AG08396 (cell line): ENCODE measurements at places on chromosomes 5 and 9.

GRCh38 chr9:135050072-135050990, 37.1 kb upstream of the OLFM1 start:
- DNase-seq = no peak

DNA sequence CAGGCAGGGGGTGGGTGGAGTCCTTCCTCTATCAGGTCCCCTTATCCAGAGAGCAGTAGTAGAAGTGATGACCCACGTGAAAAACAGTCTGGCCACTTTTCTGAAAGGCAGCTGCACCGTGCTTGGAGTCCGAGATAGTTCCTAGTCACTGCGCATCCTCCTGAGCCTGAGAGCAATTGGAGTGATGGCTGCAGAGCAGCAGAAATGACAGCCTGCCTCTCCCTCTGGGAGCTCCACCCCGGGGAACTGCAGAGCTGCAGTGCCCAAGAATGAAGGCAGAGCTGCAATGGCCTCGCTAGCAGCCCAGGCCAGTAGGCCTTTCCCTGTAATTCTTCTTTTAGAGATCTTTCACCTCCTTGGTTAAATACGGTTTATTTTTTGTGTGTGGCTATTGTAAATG, 82.6 kb downstream of the CETN3 start:
- no peak for DNase-seq

DNA sequence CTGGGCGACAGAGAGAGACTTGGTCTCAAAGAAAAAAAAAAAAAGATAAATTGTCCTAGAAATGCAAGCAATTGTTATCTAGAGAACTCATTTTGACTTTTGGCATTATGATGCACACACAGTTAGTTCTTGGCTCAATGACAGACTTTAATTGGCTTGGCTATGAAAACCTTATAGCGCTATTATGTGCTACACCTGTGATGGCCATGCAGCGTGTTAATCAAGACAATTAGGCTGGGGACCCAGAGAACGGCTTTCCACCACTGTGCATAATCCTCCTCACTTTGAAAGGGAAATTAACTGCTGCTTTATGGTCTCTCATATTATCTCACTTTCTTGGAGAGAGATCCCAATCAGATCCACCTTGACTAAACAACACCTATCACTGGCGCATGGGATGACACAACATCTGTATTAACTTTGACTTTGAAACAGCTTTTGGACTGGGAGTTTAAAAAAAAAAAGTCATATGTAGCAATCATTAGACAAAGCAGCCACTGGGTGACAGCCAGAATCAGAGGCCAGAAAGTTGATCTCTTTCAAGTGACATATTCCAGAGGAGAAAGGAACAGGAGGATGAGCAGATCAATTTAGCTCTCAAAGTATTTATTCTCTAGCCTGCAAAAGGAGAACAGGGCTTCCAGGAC, 132.5 kb downstream of the PPP2R2B start:
- no peak for DNase-seq

- DNase-seq = no peak
Measured at GRCh38 chr9:125360601-125361000, 99.0 kb downstream of the GAPVD1 start.

DNA sequence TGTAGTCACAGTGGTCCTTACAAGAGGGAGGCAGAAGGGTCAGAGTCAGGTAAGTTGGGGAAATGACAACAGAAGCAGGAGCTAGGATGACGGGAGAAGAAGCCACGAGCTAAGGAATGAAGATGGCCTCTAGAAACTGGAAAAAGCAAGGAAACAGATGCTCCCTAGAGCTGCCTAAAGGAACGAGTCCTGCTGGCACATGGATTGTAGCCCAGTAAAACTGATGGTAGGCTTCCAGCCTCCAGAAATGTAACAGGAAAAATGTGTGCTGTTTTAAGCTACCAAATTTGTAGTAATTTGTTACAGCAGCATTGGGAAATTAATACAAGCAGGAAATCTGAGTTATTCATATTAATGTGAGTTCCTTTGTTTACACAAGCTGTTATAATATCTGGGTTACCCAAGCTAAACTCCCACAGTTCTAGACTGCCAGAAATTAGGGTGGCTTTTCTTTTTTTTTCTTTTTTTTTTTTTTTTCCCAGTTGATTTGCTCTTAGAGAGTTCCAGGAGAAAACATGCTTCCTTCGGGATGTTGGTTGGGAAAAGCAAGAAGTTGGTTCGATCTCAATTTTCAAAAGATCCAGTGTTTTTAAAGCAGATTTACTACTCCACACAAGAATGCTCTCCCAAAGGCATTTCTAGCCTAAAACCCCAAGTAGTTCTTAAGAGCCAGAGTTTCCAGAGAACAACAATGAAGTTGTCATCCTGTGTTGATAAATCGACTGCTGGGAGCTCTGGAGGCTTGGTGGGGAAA, 400.0 kb upstream of the SLC24A2 start:
- no peak for DNase-seq

GRCh38 chr5:124259017-124259416, 487.4 kb downstream of the ZNF608 start:
- no peak for DNase-seq

- no peak for DNase-seq
Measured at GRCh38 chr9:90432951-90433350, 209.7 kb downstream of the DIRAS2 start.

- DNase-seq = no peak
Measured at GRCh38 chr5:145295236-145295835, 539.8 kb downstream of the PRELID2 start.

GRCh38 chr9:127783111-127784008, 2.5 kb upstream of the CDK9 start:
- DNase-seq = no peak

DNA sequence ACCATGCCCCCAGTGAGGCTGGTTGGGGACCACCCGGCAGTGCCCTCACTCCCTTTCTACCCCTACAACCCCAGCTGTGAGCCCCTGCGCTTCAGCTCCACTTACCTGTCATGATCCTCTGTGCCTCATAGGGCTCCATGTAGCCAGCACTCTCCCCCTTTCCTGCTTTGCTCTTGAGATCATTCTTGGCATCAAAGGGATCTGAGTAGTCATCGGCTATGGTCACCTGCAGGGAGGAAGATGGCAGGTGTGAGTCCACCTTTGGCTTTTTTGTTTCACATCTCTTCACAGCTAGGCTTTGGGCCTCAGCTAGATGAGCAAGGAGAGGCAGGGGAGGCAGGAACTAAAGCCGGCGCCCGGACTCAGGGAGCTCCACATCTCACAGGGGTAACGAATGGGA, 53.1 kb downstream of the SHB start:
- no peak for DNase-seq

DNA sequence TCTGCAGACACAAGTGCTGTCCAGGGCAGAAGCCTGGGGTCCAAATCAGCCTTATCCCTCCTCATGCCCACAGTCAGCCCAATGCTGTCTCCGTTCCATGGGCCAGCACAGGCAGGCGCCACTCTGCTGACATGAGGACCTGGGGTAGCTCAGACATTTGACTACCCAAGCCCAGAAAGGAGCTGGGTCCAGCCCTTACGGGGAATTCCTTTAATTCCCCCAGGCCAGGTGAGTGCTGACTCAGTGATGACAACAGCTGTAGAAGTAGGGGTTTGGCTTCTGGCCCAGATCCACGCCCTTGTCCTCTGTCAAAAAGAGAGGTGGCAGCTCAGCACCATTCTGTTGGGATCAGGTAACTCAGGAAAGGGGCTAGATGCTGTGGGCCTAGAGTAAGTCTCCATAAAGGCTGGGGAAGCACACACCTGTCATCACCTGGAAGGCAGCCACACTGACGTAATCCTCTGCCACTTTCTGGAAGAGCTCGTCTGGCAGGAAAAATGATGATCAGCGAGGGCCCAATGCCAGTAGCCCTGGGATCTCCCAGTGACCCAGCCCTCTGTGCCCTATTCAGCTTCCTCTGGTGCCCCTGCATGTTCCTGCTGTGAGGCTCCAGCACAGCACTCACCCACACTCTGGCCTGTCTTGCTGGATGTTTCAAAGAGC, 1.9 kb downstream of the RAB24 start:
- no peak for DNase-seq

DNA sequence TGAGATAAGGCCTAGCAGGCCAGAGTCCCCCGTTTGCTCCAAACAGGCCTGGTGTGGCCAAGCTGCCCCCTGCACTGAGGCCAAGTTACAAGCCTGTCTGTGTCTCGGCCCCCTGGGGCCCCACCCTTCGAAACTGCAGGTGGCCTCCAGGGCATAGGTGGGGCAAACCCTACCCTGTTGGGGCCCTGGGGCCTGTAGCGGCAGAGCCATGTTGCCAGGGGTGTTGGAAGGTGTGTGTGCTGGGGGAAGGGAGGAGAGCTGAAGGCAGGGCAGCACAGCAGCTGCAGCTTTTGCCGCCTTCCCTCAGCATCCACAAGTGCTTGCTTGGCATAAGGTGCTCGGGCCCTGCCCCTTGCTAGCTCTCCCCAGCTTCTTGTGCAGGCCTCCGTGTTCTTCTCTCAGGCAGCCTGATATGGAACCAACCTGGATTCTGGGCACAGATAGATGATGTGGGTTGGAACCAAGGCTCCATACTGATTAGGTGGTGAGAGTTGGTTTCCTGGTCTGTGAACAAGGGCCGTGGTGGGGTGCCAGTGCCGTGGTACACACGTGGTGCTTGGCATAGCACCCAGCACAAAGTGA, 12.7 kb downstream of the IRF1 start:
- no peak for DNase-seq

DNA sequence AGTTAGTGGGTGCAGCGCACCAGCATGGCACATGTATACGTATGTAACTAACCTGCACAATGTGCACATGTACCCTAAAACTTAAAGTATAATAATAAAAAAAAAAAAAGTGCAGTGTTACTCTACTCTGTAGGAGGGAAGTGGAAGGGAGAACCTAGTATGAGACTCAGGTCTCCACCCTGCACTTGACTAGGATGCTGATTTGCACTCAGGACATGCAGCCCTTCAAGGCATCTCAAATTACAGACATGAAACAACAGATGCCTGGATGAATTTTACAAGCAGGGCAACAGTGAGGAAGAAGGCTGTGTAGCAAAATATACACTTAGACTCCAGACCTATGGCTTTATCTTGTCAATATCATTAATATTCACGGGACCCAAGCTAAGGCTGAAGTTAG, 16.5 kb downstream of the TRIM32 start:
- no peak for DNase-seq

DNA sequence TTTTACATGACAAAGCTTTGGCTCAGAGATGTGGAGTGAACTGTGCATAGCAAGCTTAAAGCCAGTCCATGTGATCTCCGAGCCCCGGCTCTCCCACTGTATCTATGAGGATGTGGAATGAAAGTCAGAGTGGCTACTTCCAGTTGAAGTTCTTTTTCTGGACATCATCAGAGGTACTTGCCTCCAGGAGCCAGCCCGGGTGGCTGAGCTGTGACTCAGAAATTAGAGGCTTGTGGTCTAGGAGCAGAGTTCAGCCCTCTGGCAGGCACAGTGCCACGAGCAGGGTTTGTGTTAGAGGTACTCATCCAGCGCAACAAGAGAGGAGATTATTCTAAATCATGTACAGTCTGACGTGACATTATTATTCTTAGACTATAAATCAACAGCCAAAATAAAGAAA, 322.5 kb downstream of the CDK5RAP2 start:
- no peak for DNase-seq

GRCh38 chr5:54793468-54794134, 191.8 kb downstream of the ESM1 start:
- DNase-seq = no peak

DNA sequence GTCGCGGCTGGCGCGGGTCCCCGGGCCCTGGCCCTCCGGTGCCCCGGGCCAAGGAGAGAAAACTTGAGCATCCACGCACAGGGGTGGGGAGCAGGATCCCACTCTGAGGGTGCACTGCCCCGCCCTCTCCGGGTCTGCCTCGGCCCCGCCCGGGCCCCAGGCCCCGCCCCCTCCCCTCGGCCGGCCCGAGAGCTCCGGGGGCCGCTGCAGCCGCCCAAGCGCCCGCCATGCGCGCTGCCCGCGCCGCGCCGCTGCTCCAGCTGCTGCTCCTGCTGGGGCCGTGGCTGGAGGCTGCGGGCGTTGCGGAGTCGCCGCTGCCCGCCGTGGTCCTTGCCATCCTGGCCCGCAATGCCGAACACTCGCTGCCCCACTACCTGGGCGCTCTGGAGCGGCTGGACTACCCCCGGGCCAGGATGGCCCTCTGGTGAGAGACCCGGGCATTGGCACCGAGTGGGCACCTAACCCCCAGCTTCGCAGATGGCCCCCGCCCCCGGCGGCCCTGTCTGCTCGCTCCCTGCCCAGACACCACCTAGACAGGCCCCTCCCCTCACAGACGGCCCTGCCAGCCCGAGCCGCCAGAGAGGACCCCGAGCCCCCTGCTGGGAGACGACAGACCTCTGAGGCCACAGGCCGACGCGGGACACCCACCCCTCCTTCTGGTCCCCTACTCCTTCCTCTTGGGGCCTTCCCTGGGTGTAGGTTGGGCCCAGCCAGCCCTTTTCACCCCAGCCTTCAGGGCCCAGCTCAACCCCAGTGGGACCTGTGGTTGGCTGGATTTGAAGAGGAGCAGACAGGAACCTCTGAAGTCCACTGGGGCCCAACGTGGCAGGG, at the start of gene CERCAM:
TSS of gene CERCAM (plus strand) at position 207 of the 831 bp plus-strand sequence. CDS start at position 228, 21 bp downstream.
- DNase-seq = peak; percentile 92

DNA sequence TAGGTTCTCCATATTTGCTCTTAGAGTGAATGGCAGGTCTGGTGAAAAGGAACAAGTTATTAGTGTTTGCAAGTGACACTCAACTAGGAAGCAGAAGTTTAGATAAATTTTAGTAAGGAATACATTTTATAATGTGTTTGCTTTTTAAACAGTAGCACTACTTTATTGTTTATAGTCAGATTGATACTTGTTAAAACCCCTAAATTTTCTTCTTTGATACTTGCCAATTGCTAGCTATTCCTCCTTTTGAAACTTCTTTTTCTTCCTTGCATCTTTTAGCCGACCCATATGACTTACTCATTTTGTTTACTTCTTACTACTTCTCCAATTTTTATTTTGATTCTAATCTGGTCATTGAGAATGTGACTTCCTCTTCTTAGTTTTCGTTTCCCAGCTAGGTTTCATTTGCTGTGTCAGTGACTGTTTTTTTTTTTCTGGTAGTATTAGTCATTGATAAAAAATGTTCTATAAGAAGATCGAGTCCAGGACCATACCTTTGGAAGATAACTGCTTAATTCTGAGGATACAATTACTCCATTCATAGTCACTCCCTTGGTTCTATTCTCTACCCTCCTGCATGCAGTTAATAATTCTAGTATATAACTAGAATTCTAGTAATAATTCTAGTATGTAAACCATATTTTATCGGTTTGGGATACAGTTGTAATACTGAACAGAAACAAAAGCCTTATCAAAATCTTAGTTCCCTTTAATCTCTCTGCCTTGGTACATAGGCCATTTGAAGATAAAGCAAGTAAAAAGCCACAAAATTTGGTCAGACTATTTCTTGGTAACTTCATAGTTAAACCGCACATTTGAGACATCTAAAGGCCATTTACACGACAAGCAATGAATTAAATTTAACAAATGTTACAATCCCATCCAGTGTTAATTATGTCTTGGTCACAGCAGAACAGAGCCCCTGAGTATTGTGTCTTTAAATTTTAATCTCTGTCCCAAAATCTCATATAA, 2.8 kb upstream of the RICTOR start:
- DNase-seq = peak; percentile 39

DNA sequence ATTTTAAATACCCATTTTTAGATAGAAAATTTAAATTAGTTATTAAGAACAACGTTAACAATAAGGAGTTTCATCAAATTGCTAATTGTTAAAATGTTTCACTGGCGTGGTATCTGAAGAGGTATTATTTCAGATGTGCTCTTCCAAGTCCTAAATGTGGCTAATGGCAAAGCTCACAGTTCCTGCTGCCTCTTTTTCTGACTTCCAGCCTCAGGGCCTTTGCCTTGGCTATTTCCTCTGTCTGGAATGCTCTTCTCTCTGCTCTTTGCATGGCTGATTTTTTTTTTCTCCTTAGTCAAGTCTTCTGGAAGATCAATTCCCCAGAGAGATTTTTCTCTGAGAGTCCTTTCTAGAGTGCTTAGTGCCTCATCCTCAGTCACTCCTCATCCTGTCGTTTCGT, 9.6 kb upstream of the SSBP2 start:
- DNase-seq = no peak
